Bone marrow (tissue), 2 donors: ENCODE measurements at places on chromosomes 6 and 20.
A peak's percentile ranks its signal among the peaks of the same experiment; 100 is the strongest.

- no peak for DNase-seq
Observed at GRCh38 chr6:53912661-53913060, 117.9 kb downstream of the LRRC1 start.

DNA sequence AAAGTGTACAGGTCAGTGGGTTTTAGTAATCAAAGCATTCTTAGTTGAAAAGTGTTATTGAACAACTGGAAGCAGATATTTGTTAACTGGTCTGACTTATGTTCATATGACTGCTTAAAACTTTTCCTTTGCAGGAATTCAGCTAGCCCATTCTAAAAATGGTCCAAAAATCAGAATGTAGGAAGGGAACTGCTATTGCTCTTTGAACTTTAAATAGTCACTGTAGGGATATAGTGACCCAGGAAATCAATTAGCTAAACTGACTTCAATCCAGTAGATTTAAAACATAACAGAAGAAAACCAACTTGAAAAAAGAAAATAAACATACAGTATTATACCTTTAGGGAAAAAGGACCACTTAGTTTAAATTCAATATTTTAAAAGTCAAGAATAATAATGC lies 25.5 kb downstream of the AKAP12 start:
- DNase-seq: no peak

DNA sequence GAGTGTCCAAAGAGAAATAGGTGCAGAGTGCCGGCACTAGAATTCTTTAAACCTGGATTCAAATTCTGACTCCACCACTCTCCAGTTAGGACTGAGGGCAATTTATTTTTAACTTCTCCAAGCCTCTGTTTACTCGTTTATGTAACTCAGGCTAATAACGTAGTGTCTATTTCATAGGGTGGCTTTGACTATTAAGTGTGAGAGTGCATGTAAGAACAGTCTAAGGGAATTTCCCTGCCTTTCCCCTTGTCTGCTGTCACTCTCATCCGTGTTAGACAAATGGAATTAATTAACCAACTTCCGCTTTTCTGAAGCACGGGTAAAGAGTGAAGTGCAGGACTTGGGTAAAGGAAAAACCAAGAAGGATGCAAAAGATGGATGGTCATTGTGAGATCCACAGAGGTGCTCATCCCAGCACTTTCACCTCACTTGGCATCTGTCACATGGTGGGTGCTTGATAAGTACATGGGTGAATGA lies 4.1 kb upstream of the ZKSCAN8 start:
- peak; percentile 7 for DNase-seq

DNA sequence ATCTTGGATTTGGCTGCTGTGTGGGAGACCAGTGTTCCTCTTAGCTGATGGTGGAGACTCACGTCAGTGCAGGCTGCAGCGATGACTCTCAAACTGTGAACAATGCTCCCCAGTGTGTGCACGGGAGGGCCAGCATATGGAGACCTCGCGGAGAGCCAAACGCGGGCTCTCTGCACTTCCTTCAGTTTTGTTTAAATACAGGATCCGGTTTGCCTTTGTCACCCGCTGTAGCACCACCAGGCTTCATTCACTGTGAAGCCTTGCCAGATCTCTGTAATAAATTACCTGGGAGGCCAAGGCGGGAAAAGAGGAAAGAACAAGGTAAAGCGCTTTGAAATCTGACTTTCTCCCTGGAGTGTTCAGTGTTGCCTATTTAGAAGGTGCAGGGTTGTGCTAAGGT lies 30.7 kb upstream of the TMEM14A start:
- DNase-seq: no peak

DNA sequence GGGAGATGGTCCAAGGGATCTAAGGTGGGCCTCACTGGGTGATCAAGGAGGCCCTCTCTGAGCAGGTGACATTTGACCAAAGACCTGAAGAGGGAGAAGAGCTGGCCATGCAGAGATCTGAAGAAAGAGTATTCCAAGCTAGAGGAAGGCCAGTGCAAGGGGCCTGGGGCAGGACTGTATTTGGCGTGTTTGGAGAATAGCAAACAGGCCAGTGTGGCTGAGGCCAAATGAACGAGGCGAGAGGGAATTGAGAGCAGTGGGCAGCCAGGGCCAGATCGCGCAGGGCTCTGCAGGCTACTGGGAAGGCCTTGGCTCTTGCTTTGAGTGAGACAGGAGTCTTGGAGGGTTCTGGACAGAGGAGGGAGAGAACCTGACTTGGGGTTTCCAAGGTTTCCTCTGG lies 9.3 kb downstream of the NOL4L start:
- DNase-seq: no peak

- no peak for DNase-seq
Observed at GRCh38 chr20:21388566-21388965, 8.8 kb downstream of the NKX2-4 start.

DNA sequence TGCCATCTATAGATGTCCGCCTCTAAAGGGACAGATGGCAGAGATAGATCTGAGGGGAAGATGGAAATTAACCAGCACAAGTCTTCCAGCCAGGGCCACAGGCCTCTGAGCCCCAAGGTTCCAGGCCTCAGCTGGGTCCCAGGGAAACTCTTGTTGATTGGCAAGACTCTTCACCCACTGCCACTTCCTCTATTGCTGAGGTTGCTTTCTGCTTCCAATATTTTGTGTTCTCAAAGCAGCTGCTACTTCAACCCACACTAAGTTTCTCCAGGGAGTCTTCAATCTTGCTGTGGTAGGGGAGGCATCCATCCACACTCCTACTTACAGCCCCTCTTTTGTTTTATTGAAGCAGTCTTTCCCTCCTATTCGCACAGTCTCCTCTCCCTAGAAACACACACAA lies 36.4 kb upstream of the SASH1 start:
- no peak for DNase-seq

GRCh38 chr20:38748861-38749149 lies 545 bp downstream of the ACTR5 start:
- no peak for DNase-seq
